ENCODE measurements at places on chromosomes 11 and 22.

GRCh38 chr11:36583667-36584066 lies 10.6 kb upstream of the IFTAP start:
- peaks cover 3% of the 10 kb centered on the region for H3K27me3 ChIP-seq
- peaks cover 1% of the 10 kb centered on the region for H3K4me1 ChIP-seq
- no peak overlapping the region for H3K27ac ChIP-seq

- no peaks in the 10 kb centered on the region for H3K27me3 ChIP-seq
- H3K4me1 ChIP-seq, result peaks cover 22% of the 10 kb centered on the region
- no peak overlapping the region for H3K4me3 ChIP-seq
- no peak for DNase-seq
- H3K27ac ChIP-seq, result no peak overlapping the region
Measured at GRCh38 chr22:37177221-37177620, 10.8 kb downstream of the C1QTNF6 start.

GRCh38 chr22:34878171-34878570 lies 187.8 kb upstream of the ISX start:
- DNase-seq, result no peak
- no peaks in the 10 kb centered on the region for H3K4me1 ChIP-seq
- no peak overlapping the region for H3K4me3 ChIP-seq
- H3K27me3 ChIP-seq, result peaks cover 2% of the 10 kb centered on the region
- no peak overlapping the region for H3K27ac ChIP-seq

GRCh38 chr11:59501931-59502330 lies 1.4 kb upstream of the OR4D11 start:
- H3K27ac ChIP-seq, result no peak overlapping the region
- no peak overlapping the region for H3K4me3 ChIP-seq
- DNase-seq, result no peak
- H3K4me1 ChIP-seq, result peaks cover 11% of the 10 kb centered on the region

- no peak overlapping the region for H3K27ac ChIP-seq
- DNase-seq, result no peak
- H3K27me3 ChIP-seq, result peaks cover 27% of the 10 kb centered on the region
- H3K4me3 ChIP-seq, result no peak overlapping the region
- H3K4me1 ChIP-seq, result no peaks in the 10 kb centered on the region
Measured at GRCh38 chr22:49328630-49329405, 498.9 kb downstream of the BRD1 start.

- H3K4me3 ChIP-seq, result no peak overlapping the region
- no peaks in the 10 kb centered on the region for H3K4me1 ChIP-seq
- no peak overlapping the region for H3K27ac ChIP-seq
- no peaks in the 10 kb centered on the region for H3K27me3 ChIP-seq
- no peak for DNase-seq
- H3K36me3 ChIP-seq, result peaks cover 30% of the 10 kb centered on the region
Measured at GRCh38 chr11:34890089-34890488, 26.1 kb downstream of the APIP start.

- H3K36me3 ChIP-seq, result no peaks in the 10 kb centered on the region
- H3K27ac ChIP-seq, result no peak overlapping the region
- no peaks in the 10 kb centered on the region for H3K4me1 ChIP-seq
- no peak for DNase-seq
Measured at GRCh38 chr11:71568704-71569349, 3.5 kb downstream of the KRTAP5-10 start.

All from activated T-cell treated with anti-CD3 and anti-CD28 coated beads, Interleukin-2, amount 50 U/mL, for 24 hours (primary cell).